ENCODE measurements at places on chromosomes 3 and 15.

- no peak for DNase-seq
Observed at GRCh38 chr3:114052216-114052615, 4.1 kb downstream of the CCDC191 start.

DNA sequence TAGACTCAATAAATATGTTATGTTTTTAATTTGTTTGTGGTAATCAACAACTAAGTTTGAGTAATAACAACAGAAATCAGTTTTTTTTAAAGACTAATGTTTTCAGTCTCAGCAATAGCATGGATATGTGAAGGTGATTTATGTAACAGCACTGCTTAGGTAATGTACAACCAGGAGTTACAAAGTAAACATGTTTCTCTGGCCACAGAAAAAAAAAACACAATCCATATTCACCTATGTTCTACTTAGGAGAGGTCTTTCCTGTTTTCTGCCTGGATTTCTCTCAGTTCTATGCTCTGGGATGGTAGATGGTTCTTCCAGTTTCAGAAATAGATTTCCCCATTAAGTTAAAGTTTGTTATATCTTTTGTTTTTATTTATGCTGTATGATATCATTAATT is 579.4 kb downstream of the SI start:
- no peak for DNase-seq

DNA sequence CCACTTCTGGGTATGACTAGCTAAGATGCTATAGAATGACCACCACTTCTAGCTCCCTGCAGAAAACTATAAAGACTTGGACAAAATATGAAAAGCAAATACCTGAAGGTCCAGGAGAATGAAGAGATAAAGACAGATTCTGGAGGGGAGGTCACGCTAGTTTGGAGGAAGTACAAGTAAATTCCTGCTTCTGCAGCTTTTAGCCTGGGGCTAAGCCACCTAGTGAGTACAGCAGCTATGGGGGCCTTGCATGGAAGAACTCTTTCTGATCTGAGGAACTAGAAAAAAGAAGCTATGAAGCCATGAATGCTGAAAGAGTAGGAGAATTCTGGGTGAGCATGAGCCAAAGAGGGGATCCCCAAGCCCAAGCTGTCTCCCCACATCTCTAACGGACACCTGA is 29.8 kb downstream of the NRG4 start:
- peak; percentile 37 for DNase-seq

DNA sequence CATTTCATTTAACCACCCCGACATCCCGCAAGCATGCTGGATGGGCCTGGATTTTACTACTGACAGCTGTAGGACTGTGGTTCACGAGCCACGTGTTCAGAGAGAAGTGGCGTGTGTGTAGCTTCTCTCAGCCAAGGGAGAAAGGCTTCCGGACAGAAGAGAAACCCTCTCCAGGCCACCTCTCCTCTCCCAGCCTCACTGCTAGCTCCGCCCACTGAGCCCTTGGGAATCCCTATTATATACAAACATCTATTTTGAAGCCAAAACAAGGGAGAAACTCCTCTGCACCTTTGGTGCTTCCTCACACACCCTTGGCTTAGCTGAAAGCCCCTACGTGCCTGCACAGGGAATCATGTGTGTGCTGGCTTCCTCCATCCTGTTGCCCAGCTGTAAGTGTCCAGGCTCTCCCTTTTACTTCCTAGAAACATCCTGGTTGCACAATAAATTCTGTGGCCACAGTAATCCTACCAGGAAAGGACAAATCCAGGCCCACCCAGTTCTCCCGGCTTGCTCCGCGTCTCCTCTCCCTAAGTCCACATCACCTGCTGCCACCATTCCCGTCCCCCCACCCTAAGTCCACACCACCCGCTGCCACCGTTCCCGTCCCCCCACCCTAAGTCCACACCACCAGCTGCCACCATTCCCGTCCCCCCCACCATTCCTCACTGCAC is 30.5 kb downstream of the PCSK6 start:
- no peak for DNase-seq

GRCh38 chr15:77746254-77747174 is 113.8 kb upstream of the LINGO1 start:
- DNase-seq: no peak

GRCh38 chr3:105444725-105445124 is 78.0 kb downstream of the ALCAM start:
- no peak for DNase-seq

GRCh38 chr15:48109856-48110531 is 10.8 kb upstream of the SLC24A5 start:
- DNase-seq: no peak

GRCh38 chr3:43769885-43770425 is 79.2 kb downstream of the ABHD5 start:
- no peak for DNase-seq

- no peak for DNase-seq
Observed at GRCh38 chr3:53287131-53287629, 31.4 kb upstream of the TKT start.

- DNase-seq: no peak
Observed at GRCh38 chr3:159234306-159234705, 432.5 kb downstream of the MFSD1 start.

DNA sequence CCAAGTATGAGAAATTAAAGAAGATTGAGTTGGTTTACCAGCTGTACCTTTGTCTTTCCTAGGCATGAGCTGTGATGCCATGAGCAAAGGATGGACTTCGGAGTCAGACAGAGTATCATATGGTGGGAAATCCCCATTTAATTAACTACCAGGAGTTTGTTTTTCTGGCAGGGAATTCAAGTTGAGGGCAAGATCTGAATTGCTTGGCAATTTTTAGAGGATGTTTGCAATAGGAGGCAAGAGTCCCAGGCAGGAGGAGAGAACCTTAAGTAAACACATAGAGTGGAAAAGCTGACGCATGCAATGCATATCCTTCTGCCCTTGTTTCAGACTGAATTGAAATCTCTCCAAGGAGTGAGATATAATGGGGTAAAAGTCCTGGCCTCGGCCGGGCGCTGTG is 569.7 kb upstream of the MDFIC2 start:
- DNase-seq: no peak

- DNase-seq: no peak
Observed at GRCh38 chr15:85495096-85495495, 114.7 kb downstream of the AKAP13 start.

DNA sequence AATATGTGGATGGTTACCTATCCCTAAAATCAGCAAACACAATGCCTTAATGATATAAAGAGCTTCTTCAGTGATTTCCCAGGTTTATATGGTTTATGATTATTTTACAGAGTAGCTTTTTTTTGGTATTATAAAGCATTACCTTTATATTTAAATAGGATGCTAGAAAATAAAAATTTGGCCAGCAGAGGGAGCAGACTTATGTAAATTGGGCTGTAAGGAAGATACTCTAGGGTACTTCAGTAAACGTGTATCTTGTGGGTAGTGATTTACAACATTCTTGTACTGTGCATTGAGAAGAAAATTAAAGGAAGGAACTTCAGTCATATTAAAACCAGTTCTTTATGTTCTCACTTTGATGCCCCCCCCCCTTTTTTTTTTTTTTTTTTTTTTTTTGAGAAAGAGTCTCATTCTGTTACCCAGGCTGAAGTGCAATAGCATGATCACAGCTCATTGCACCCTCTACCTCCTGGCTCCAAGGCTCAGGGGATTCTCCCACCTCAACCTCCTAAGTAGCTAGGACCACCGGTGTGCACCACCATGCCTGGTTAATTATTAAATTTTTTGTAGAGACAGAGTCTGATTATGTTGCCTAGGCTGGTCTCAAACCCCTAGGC is 167.9 kb downstream of the BBX start:
- peak; percentile 55 for DNase-seq

DNA sequence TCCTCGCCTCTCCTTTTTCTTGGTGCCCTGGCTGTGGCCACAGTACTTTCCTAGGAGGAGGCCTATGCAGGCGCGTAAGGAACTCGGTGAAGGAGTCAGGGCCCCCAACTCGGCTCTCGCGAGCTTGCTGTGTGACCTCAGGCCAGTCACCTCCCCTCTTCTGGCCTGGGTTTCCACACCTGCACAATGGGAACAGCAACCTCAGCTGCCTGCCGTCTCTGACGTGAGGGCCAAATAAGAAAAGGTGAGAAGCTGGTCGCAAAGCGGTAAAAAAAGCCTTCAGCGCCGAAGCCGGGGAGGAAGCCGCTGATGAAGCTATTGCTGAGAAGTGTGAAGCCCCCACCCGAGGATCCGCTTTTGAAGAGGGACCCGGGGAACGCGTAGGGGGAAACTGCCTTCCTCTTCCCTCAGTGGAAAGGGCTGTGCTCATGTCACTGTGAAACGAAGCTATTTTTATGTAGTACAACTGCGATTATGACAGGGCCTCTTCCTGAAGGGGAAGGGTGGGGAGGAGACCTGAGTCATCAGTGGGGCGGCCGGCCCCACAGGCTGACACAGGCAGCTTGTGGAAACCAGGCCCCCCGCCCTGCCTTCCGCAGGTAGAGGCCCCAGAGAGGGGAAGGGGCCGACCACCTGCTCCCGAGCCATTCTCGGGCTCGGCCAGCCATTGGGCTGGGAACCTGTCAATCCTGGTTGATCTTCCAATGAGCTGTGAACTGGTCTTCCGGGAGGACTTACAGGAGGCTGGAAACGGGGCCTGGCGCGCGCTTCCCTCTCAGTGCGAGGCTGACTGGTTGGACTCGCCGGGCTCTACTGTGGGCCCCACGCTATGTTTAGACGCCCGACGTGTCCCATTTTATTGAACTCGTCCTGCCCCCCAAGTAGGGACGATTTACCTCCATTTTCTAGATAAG is 18.0 kb upstream of the ANKDD1A start:
- no peak for DNase-seq

GRCh38 chr3:128464188-128464587 is 2.5 kb downstream of the DNAJB8 start:
- DNase-seq: no peak

- DNase-seq: no peak
Observed at GRCh38 chr15:51243774-51244173, 94.6 kb downstream of the CYP19A1 start.

DNA sequence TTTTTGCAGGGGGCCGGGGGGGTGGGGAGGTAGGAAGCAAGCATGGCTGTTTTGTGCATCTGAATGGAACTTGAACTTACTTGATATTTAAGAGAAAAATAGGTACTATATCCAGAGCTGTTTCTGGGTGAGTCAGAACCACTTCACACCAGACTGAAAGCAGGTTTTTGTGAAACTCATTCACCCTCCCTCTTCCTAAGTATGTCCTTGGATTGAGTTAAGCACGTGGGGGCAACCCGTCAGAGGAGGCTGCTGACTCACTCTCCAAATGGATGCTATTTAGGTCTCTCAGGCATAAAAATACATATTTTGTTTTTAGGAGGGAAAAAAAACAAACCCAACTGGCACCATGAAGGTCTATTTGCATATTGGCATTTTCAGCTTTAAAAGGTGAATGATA is 270.3 kb downstream of the RYR3 start:
- DNase-seq: no peak

GRCh38 chr3:55202326-55202725 is 274.5 kb upstream of the LRTM1 start:
- no peak for DNase-seq

- DNase-seq: no peak
Observed at GRCh38 chr3:169289273-169289672, 374.2 kb downstream of the MECOM start.

Data from SK-N-MC (cell line).